ENCODE measurements at places on chromosomes 7 and 10. TPM values are rescaled to one million over a fixed set of nuclear protein-coding genes. Genes with fewer than 3 reads are reported as not detected.

DNA sequence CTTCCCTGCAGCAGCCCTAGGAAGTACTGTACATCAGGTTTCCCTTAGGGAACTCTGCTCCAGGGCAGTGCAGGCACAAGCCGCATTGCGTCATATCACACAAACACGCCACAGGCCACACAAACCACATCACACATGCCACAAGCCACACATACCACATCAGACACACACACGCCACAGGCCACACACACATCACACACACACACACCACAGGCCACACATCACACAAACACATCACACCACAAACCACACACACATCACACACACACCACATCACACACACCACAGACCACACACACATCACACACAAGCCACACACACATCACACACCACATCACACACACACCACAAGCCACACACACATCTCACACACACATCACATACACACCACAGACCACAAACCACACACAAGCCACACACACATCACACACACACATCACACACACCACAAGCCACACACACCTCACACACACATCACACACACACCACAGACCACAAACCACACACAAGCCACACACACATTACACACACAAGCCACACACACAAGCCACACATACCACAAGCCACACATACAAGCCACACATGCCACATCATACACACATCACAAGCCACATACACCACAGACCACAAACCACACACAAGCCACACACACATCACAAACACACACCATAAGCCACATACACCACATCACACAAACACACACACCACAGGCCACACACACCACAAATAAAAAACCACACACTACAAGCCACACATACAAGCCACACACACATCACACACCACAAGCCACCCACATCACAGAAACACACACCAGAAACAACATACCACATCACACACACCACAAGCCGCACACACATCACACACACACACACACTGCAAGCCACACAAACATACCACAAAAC lies 53.4 kb downstream of the TMEM209 start:
- H3K27ac ChIP-seq: no peak overlapping the region
- H3K27me3 ChIP-seq: no peaks in the 10 kb centered on the region
- no peaks in the 10 kb centered on the region for H3K36me3 ChIP-seq
- no peak overlapping the region for H3K4me3 ChIP-seq

GRCh38 chr7:44906965-44907364 lies 21.6 kb upstream of the PURB start:
- H3K27me3 ChIP-seq: no peaks in the 10 kb centered on the region
- H3K4me1 ChIP-seq: no peaks in the 10 kb centered on the region
- no peak for DNase-seq
- H3K4me3 ChIP-seq: no peak overlapping the region

DNA sequence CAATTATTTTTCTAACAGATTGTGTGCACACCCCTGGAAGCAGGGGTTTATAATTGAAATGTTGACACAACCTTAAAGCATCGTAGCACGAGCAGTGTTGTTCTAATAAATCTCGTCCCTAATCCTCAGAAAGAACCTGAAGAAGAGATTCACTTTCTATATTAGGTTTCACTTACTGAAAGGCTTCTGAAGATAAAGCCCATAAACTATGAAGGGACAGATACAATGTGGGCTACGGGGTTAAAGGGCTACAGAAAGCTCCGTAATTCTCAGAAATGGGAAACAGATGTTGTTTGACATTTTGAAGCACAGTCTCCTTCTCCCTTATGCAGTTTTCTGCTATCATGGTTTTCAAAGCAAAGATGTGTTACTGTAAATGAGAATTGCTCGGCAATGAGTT lies 479.6 kb downstream of the GATA3 start:
- H3K36me3 ChIP-seq: no peaks in the 10 kb centered on the region
- no peak overlapping the region for H3K27ac ChIP-seq
- no peak overlapping the region for H3K4me3 ChIP-seq
- no peaks in the 10 kb centered on the region for H3K4me1 ChIP-seq
- DNase-seq: no peak
- no peaks in the 10 kb centered on the region for H3K27me3 ChIP-seq

GRCh38 chr7:89511900-89512299 lies 642.4 kb upstream of the STEAP1 start:
- H3K4me3 ChIP-seq: no peak overlapping the region
- no peak for DNase-seq
- no peaks in the 10 kb centered on the region for H3K27me3 ChIP-seq
- no peaks in the 10 kb centered on the region for H3K4me1 ChIP-seq
- H3K27ac ChIP-seq: no peak overlapping the region
- H3K36me3 ChIP-seq: no peaks in the 10 kb centered on the region

- no peak overlapping the region for H3K4me3 ChIP-seq
- H3K36me3 ChIP-seq: no peaks in the 10 kb centered on the region
- DNase-seq: peak; percentile 56
- H3K27me3 ChIP-seq: peaks cover 12% of the 10 kb centered on the region
- H3K4me1 ChIP-seq: no peaks in the 10 kb centered on the region
These were observed 64.3 kb upstream of the ANTXRL start for GRCh38 chr10:46222364-46222935.

DNA sequence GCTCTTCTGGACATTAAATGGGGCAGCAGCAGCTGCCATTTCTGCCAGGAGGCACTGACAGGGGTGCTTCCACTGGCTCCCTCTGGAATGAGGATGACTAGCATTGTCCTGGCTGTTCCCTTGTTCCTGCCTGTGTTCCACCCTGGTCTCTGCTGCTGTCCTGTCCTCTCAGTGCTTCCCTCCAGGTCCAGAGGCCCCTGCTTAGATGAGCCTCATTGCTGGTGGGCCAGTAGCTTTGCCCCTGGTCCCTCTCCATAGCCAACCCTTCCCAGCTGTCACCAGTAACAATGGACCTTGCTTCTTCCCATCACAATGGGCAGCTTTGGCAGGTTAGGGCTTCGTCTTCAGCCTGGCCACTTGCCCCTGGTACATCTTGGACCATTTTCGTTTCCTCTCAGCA lies 561.1 kb downstream of the TCERG1L start:
- no peaks in the 10 kb centered on the region for H3K27me3 ChIP-seq
- H3K4me1 ChIP-seq: no peaks in the 10 kb centered on the region
- H3K36me3 ChIP-seq: no peaks in the 10 kb centered on the region
- H3K27ac ChIP-seq: no peak overlapping the region
- no peak for DNase-seq

DNA sequence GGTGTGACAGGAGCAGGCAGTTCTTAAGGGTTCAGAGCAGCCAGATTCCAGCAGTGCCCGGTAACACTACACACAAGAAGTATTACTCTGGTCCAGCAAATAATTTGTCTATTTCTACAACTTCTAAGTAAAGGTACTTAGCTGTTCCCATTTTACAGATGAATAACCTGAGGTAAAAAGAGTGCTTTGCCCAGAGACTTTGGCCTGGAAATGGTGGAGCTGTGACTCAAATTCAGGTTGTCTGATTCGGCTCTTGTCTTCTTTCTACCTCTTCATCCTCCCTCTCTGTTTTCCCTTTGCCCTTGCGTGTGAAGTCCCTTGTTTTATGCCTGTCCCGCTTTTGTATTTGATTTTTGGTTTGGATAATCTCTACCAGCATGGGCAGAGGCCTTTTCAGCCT lies 17.1 kb downstream of the SFRP5 start:
- H3K4me3 ChIP-seq: no peak overlapping the region
- H3K27ac ChIP-seq: no peak overlapping the region
- DNase-seq: no peak
- peaks cover 73% of the 10 kb centered on the region for H3K36me3 ChIP-seq
- no peaks in the 10 kb centered on the region for H3K27me3 ChIP-seq

DNA sequence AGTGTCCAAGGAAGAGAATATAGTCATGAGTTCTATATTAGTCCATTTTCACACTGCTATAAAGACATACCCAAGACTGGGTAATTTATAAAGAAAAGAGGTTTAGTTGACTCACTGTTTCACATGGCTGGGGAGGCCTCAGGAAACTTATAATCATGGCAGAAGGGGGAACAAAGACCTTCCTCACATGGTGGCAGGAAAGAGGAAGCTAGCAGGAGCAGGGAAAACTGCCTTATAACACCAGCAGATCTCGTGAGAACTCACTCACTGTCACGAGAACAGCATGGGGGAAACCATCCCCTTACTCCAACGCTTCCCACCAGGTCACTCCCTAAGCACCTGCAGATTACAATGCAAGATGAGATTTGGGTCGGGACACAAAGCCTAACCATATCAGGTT lies 139.0 kb upstream of the ZNF438 start:
- H3K4me3 ChIP-seq: no peak overlapping the region
- peaks cover 2% of the 10 kb centered on the region for H3K4me1 ChIP-seq
- H3K36me3 ChIP-seq: no peaks in the 10 kb centered on the region
- no peak overlapping the region for H3K27ac ChIP-seq
- no peaks in the 10 kb centered on the region for H3K27me3 ChIP-seq

Gene TMEM130
- 13.5 TPM for polyA plus RNA-seq

Gene TFR2
- polyA plus RNA-seq: 0.50 TPM

Gene HOXA6
- 1.8 TPM for polyA plus RNA-seq

Gene FAM25G
- polyA plus RNA-seq: not detected

Gene TMEM229A
- polyA plus RNA-seq: not detected

Gene IGFBP3
- polyA plus RNA-seq: 692 TPM

Gene SFXN2
- polyA plus RNA-seq: 6.9 TPM

Data from IMR-90 (cell line).